Renal cortical epithelial cell (primary cell): ENCODE measurements at places on chromosomes 6 and 20.
A peak's percentile ranks its signal among the peaks of the same experiment; 100 is the strongest.

DNA sequence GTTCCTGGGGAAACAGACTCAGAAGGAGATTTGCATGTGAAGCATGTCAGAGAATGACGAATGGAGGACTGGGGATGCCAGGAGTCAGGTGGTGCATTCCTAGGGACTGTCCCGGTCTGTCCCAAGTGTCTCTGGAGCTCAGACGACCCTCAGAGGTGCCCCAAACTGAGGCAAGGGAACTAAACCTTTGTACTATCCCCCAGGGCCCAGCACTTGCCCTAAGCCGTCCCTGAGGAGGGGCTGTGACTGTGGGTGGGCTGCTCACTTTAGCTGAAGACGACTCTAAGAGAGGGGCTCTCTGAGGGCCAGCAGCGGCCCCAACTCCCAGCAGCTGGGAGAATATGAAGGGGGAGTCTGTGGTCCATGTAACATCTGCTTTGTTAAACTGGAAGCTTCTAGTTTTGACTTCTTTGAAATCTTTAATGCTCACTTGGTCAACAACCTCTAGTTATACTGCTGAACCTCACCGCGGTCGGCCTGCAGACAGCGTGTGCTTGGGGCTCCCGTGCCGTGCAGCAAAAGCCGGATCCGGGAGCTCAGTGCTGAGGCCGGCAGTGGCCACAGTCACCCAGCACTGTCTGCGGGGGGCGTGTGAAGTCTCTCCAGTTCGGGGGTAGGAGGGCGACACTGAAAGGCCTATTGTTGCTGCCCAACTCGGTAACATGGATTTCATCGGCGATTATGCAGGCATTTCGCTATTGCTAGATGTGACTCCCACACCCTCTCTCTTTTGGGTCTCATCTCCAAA lies 34.2 kb downstream of the TUBB2B start:
- no peak for DNase-seq

GRCh38 chr6:151121900-151122299 lies 117.9 kb upstream of the AKAP12 start:
- DNase-seq: no peak

DNA sequence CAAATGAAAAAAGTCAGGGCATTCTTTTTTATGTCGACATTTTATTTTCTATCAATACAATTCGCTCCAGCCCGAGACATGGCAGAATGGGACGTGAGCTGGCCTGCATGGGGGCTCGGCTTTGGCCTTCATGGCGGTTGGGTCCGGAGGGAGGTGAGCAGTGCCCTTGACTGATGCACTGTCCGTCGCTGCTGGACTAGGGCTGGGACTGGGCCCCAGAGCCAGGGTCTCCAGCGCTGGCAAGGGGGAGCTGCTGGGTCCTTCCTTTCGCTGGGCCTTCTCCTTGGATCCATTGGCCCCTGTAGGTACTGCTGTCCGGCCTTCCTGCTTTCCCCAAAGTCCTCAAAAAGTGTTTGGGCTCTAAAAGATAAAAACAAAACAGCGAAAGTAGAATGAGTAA lies 124.6 kb downstream of the EDN3 start:
- DNase-seq: no peak

GRCh38 chr6:153401751-153402150 lies 270.7 kb upstream of the RGS17 start:
- DNase-seq: no peak

- DNase-seq: no peak
These were observed 6.8 kb upstream of the PLCB4 start for GRCh38 chr20:9062066-9062465.

- DNase-seq: no peak
These were observed 68.5 kb upstream of the ARMC2 start for GRCh38 chr6:108779536-108780275.

DNA sequence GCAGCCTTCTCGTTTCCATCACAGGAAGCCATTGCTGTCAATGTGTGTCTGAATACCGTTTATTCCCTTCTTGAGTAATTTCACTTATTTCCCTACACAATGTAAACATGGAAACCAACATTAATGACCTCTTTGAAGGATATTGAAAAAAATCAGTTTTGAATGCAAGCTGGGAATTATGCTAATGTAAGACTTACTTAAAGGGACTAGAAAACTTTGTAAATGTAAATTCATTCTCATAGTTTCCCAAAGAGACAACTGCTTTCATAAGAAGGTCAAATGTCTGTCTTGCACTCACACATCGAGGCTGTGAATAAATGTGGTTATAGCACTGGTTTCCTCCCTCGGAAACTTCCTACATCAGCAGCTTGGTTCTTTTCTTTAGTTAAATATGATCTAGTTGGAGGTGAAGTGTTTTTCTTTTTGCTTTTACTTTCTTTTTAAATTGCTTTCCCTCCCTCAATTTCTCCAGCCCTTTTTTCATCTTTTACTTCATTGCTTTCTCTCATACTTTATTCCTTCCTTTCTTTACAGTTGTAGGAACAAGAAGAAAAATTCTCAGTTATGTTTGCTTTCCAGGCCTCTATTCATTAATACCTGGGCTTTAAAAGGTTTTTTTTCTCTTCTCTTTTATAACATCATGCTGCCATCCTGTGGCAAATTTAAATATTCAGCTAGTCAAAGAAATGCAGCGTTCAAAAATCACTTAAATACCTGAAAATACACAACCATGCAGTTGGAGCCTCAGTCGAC lies 108.3 kb downstream of the TNFAIP3 start:
- peak; percentile 30 for DNase-seq

DNA sequence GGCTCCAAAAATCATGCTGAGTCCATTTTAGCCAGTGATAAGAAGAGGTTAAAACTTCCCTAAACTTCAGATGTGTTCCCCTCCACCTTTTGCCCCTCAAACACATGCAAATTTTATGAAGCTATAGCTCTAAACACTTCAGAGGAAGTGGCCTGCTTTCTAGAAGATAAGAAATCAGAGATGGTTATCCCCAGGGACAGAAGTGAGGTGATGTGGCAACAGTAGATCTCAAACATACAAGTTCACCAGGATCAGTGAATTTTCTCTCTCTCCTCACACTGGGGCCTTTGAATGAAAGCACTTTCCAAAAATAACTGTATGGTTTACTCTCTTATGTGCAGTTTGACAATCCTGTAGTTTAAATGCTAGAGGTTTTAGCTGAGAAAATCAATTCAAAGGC lies 332.0 kb downstream of the BTBD9 start:
- no peak for DNase-seq

- DNase-seq: no peak
These were observed 72.7 kb downstream of the KHDC1L start for GRCh38 chr6:73152556-73152955.

DNA sequence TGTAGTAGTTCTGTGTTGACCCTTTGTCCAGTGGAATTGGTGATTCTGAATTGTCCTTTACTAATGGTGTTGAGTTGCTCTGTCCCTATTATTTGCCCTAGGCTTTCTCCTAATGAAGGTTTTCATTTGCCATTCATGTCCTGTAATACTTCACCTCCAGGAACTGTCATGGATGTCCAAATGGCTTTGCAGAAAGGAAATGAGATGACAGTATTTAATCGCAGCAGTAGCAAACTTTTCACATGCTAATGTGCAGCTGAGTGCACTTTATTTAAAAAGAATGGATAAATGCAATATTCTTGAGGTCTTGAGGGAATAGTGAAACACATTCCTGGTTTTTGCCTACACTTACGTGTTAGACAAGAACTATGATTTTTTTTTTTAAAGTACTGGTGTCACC lies 131.4 kb downstream of the SULF2 start:
- no peak for DNase-seq

DNA sequence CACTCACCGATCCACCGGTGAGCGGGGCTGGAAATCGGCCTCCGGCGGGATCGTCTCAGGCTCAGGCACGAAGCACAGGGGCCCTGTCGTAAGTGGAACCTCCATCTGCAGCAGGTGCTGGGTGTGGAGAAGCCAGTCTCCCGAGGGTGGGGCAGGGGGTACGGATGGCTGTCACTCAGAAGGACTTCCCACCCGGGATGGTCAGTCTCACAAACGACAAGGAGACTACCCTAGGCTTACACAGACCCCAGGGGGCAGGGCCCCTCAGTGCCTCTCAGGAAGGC lies 27.8 kb downstream of the YTHDF1 start:
- DNase-seq: no peak

- no peak for DNase-seq
These were observed 14.8 kb upstream of the EXOC2 start for GRCh38 chr6:707576-708236.

DNA sequence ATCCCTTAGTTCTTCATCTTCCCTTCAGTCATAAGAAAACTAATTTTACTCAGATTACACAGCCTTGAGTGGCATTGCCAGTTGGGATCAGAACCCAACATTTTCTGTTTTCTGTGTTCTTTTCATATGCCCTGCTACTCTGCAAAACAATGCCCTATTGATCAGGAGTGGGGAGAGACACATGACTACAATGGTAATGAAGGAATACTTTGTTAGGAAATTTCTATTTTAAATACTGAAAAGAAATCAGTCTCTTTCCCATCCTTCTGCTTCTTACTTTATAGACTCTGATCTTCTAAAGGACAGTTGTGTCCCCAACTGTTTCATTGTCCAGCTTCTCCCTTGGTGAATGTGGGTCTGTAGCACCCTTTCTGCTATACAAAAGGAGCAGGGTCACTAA lies 5.5 kb upstream of the PKIB start:
- no peak for DNase-seq
